ENCODE measurements at places on chromosomes 7 and 10.

GRCh38 chr10:99993701-99994689 is 15.8 kb downstream of the DNMBP start:
- no peak overlapping the region for H3K4me3 ChIP-seq
- H3K27me3 ChIP-seq: no peaks in the 10 kb centered on the region
- no peaks in the 10 kb centered on the region for H3K36me3 ChIP-seq

DNA sequence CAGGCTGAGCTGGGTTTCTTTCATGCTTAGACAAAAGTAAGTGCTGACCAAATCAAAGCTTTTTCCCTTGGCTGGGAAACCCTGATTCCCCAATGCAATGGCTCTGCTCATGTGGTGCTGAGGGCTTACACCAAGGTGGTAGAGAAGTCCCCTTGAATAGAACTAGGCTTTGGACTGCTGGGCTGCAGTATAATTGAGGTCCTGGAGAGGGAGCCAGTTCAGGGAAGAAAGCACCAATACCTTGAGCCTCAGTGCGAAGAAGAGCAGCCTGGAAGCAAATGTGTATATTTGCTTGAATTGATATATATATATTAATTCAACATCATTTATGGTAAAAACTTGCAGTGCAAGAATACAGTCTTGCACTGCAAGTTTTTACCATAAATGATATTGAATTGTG is 391.1 kb downstream of the RPS24 start:
- H3K4me1 ChIP-seq: no peaks in the 10 kb centered on the region
- no peak for DNase-seq
- no peak overlapping the region for H3K4me3 ChIP-seq

DNA sequence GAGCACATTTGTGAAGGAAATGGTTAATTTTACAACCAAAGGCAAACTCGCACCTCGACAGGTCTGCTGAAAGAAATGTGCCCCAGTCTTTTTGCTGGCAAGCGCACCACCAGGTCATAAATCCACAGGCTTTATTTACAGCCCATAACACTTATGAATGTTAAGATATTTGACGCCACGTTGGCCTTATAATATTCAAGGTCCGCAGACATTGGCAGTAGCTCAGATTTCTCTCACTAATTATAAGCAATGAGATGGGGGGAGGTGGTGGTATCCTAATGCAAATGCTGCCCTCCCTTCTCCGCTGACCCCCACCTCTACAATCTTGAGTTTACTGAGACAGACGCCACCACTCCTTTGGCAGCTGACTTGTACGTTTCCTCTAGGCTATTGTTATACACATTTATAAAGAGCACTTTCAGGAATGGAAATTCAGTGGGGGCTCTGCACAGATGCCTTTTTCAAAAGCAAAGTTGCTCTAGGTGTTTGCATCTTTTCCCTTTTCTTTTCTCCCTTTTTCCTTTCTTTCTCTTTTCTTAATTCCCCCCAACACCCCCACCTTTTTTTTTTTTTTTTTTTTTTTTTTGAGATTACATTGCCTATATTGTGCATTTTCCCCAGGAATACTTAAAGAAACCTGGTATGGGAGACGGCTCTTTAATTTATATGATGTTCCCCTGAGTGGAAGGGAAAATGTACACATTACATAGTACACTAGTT is 6.7 kb downstream of the TCF7L2 start:
- H3K27me3 ChIP-seq: no peaks in the 10 kb centered on the region
- no peaks in the 10 kb centered on the region for H3K36me3 ChIP-seq
- peak overlapping the region; percentile 57 for H3K27ac ChIP-seq
- peaks cover 43% of the 10 kb centered on the region for H3K4me1 ChIP-seq

- H3K27me3 ChIP-seq: no peaks in the 10 kb centered on the region
- no peaks in the 10 kb centered on the region for H3K36me3 ChIP-seq
- DNase-seq: no peak
- no peak overlapping the region for H3K27ac ChIP-seq
- H3K4me1 ChIP-seq: no peaks in the 10 kb centered on the region
- no peak overlapping the region for H3K4me3 ChIP-seq
Observed at GRCh38 chr7:159197066-159197975, 52.7 kb upstream of the VIPR2 start.

DNA sequence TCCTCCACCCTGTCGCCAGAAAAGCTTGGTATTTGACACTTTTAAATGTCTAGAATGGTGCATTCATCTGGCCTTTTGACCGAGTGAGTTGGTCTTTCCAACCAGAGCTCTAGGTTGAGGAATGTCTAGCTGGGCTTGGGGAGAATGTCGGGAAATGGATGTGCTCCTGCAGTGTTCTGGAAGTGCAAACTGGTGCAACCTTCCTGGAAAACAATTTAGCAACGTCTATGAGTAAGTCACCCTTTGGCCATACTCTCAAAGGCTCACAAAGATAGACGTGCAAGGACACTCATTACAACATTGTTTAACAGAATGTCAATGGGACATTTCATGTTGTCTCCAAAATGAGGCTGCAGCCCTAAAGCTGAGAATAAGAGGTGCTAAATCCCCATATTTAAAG is 12.2 kb upstream of the NMT2 start:
- no peaks in the 10 kb centered on the region for H3K27me3 ChIP-seq
- no peak overlapping the region for H3K4me3 ChIP-seq
- no peak overlapping the region for H3K27ac ChIP-seq
- no peaks in the 10 kb centered on the region for H3K36me3 ChIP-seq
- no peaks in the 10 kb centered on the region for H3K4me1 ChIP-seq
- no peak for DNase-seq

GRCh38 chr10:107546284-107546683 is 381.8 kb upstream of the SORCS1 start:
- no peaks in the 10 kb centered on the region for H3K36me3 ChIP-seq
- DNase-seq: no peak
- no peak overlapping the region for H3K4me3 ChIP-seq
- H3K27ac ChIP-seq: no peak overlapping the region
- H3K4me1 ChIP-seq: no peaks in the 10 kb centered on the region
- H3K27me3 ChIP-seq: no peaks in the 10 kb centered on the region

- no peak for DNase-seq
- no peaks in the 10 kb centered on the region for H3K36me3 ChIP-seq
- no peaks in the 10 kb centered on the region for H3K27me3 ChIP-seq
- H3K4me3 ChIP-seq: no peak overlapping the region
Observed at GRCh38 chr7:81478664-81479063, 291.2 kb downstream of the HGF start.

DNA sequence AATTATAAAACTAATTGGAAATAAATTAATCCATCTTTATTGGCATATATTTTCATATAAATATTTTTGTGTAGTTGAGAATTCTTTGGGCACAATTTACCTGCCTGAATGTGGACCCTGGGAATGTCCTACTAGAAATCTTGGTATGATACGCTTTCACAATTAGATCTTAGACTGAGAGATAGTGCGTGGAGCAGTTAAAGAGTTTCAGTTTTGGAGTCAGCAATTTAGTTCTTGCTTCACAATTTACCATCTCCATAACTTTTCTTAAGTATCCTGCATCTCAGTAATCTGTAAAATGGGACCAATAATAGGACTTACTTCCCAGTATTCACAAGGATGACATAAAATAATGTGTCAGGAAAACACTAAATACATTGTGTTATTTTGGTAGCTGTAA is 2.0 kb downstream of the MTPN start:
- H3K27ac ChIP-seq: no peak overlapping the region
- no peaks in the 10 kb centered on the region for H3K27me3 ChIP-seq
- peaks cover 50% of the 10 kb centered on the region for H3K4me1 ChIP-seq

DNA sequence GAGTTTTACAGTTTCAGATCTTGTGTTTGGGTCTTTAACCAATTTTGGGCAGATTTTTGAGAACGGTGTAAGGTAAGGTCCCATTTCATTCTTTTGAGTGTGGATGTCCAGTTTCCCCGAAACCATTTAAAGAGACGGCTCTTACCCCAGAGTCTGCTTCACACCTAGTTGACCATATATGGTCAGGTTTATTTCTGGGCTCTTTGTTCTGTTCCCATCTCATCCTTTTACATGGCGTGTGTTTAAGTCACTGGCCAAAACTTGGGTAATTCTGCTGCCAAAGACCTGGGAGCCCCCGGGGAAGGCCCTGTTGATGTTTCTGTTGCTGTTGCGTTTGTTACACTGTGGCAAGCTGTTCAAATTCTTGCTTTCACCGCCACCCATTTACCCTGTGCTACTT is 120.1 kb downstream of the PTPRN2 start:
- H3K4me3 ChIP-seq: no peak overlapping the region
- no peaks in the 10 kb centered on the region for H3K27me3 ChIP-seq
- no peak for DNase-seq
- H3K4me1 ChIP-seq: no peaks in the 10 kb centered on the region
- no peaks in the 10 kb centered on the region for H3K36me3 ChIP-seq
